ENCODE measurements at places on chromosomes 5 and 9. TPM values are rescaled to one million over a fixed set of nuclear protein-coding genes. Genes with fewer than 3 reads are reported as not detected.

Gene PCDHA9
- total RNA-seq, result not detected

Gene ZNF782
- total RNA-seq, result 1.6 TPM

Gene KIAA0825
- total RNA-seq, result 0.07 TPM

Gene EQTN
- total RNA-seq, result not detected

Gene PCDHA3
- 0.10 TPM for total RNA-seq

Gene MSMP
- total RNA-seq, result not detected

Gene SLC25A25
- total RNA-seq, result 14.5 TPM

Gene FBP2
- not detected for total RNA-seq

Gene SV2C
- total RNA-seq, result not detected

Gene TAF11L5
- total RNA-seq, result not detected

Gene PCDHB16
- 4.1 TPM for total RNA-seq

Gene ASPN
- not detected for total RNA-seq

DNA sequence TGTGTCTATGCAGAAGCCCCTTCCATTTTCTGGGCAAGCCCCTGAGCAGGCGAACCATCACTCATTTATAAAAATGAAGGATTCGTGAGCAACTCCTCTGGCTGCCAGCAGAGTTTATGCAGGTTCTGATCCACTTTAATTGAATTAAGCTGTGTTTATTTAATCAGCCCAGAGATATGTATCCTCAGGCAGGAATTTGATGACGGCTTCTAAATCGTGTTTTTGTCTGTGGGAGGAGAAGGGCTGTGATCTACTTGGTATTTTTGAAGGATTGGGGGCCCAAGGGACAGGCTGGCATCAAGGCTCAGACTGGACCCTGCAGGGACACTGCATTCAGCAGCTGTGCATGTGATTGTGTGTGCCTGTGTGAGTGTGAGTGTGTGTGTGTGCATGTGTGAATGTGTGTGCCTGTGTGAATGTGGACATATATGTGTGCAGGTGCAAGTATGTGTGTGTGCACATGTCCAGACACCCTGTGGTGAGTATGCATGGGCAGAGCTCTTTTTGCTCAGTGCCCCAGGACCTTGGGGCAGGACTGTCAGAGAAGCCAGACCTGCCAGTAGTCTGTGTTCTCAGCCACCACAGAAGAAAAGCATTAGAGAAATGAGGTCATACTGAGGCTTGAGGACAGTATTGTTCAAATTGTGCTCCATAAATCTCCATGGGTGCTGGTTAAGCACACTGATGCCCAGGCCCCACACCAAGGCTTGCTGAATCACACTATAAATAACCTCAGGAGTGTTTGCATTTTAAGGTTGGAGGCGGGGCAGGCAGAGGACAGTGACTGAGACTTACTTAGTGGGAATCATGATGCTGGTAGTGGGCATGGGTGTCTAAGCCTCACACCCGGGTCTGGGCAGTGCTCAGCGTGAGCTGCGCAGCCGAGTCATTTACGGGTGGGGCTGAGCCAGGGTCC lies 164.0 kb downstream of the CARTPT start:
- peak; percentile 73 for DNase-seq

- DNase-seq, result no peak
Observed at GRCh38 chr5:139361835-139362429, 20.3 kb downstream of the PAIP2 start.

GRCh38 chr5:38228914-38229313 lies 29.4 kb upstream of the EGFLAM start:
- DNase-seq, result no peak

DNA sequence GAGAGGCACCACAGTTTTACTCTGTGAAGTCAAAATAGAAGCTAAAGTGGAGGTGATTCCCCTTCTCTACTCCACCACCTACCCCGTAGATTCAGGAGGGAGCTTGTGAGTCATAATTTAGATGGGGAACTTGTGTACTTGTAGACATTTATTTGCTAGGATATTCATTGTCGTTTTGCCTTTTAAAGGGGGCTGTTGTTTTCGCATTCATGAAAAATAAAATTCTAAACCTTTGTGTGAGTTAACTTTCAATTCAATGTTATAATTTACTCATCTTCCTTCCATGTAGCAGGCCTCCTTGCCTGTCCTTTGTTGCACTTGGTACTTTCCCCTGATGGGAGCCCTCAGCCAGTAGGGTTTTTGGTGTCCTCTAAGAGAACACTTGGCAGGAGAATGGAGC lies 22.0 kb downstream of the SECISBP2 start:
- DNase-seq, result no peak

- DNase-seq, result no peak
Observed at GRCh38 chr9:70747261-70747718, 332.8 kb upstream of the KLF9 start.

GRCh38 chr5:2293906-2294305 lies 411.2 kb upstream of the IRX4 start:
- DNase-seq, result no peak

DNA sequence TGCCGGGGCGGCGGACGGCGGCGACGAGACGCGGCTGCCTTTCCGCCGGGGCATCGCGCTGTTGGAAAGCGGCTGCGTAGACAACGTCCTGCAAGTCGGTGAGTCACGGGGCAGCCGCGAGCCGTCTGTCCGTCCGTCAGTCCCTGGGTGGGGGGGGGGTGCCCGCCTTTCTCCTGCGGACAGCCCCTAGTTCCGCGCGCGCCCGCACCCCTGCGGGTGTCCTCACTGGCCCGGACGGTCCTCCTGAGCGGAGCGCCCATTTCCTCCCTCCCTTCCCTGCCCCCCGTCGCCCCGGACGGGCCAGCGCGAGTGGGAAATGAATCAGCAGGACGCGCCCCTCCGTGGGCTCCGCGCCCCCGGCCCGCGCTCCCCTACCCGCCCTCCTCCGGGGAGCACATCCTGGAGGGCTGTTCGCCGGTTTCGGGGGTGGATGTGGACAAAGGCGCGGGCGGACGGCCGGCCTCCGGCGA lies 828 bp downstream of the ZSWIM6 start:
- DNase-seq, result peak; percentile 34

GRCh38 chr5:135024956-135025729 lies 8.9 kb downstream of the PITX1 start:
- DNase-seq, result peak; percentile 25

DNA sequence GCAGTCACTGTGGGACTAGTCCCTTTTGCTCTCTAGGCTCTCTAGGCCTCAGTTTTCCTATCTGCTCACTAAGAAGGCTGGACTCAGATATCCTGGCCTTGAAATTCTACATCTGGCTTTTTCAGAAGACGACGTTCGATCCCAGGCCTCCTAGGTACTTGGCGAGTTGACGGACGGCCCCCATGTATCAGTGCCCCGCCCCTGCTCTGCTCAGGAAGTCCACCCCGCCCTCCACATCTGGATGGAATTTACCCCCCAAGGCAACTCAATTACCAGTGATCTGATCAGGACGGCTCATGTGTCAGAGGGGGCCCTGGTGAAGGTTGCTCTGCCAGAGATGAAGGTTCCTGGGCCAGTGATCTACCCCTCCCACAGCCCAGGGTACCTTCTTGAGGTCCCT lies 44.1 kb upstream of the SYNPO start:
- no peak for DNase-seq

DNA sequence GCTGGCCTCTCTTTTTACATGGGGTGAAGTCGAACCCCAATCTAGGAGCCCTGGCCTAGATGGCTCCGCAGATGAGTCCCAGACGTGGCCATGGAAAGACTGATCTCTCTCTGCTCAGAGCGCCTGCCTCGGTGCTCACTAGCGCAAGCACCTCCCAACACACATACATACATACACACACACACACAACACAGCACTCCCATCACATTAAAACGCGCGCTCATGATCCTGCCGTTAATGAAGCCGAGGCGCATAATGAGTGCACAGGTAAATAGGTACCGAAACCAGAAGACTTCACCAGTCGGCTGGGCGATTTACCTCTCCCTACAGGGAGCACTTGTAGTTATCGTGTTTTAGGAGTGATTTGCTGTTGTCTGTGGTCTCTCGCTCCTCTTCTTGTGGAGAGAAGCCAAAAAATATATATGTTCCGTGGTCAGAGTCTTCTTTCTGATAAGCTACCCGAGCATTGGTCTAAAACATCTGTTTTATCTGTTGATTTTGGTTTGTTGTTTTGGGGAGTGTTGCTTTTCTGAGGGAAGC lies 207.7 kb downstream of the MEF2C start:
- DNase-seq, result no peak

DNA sequence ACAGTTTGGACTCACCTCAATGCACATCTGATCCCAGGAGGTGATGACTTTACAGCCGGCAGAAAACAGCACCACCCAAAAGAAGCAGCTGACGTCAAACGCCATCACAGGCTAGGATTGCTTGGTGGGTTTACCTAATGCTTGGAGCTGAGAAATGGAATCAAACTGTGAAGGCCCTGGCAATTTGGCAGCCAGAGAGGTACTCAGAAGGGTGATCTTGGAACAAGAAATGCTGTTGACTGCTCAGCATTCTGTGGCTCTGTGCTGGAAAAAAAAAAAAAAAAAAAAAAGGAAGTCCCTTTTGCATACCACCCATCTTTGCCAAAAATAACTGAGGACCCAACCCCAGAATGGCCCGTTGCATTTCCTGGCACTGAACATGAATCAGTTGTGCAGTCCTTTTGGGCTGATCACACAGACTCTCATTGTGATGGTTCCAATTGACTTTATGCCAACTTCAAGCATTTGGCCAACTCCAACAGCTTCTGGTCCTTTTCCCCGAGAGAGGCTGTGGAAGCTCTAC lies at the start of gene CD180:
Gene CD180, minus strand, starts transcription at position 263 of the 523 bp plus-strand sequence. Its CDS starts 158 bp downstream, at position 105.
- DNase-seq, result no peak

GRCh38 chr9:124210697-124211096 lies 47.1 kb upstream of the NEK6 start:
- no peak for DNase-seq

DNA sequence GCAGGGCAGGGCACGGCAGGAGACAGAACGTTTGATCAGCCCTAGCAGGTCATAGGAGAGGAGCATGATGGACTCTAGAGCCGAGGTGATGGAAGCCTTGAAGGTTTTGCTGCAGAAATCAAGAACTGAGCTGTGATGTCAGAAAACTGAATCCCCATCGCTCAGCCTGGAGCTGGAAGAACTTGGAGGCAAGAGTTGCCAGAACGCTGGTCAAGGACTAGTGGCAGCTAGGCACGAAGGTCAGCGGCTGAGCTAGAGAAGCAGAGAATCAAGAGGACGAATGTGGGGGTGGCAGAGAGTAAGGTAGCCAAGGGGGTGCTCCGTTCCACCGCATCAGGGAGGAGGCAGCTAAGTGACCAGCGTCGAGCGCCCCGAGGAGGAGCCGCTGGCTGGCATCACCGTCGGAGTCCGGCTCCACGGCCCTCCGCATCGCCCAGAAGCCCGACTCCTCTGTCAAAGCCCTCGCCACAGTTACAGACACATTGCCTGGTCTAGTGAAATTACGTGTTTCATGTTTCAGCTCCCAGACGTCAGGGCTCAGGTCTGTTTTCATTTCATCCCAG lies 1.2 kb upstream of the GALNT10 start:
- DNase-seq, result no peak

GRCh38 chr5:109961751-109962150 lies 272.0 kb downstream of the MAN2A1 start:
- DNase-seq, result no peak

DNA sequence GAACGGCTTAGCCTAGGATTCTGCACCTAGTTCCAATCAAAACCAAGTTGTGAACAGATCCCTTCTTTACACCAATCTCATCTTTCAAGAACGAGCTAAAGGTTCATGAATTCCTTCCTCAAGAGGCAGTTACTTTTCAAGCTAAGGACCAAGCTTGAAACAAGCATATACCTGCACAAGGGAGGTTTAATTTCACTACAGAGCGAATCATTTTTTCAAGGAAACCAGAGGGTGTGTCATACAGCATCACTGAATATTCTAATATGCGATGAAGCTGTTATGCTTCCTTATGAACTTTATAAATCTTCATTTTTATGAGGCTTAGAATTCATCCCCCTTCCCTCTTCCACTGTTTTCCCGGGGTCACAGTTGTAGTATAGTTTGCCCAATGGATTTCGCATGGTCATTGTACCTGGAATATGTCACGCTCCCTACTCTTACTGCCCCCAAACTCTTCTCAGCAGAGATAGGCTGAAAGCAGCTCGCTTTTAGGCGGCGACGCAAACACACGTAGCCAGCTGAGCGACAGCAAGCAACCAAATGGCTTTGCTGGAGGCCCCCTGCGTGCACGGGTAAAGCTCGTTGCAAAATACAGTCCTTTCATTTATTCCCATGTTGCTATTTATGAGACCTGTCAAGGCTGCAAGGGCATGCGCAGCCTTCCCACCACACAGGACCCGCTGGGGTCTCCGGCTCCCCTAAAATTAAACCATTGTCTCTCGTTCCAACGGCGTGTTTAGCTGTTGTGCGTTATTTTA lies 832 bp downstream of the LMBRD2 start:
- peak; percentile 45 for DNase-seq

- no peak for DNase-seq
Observed at GRCh38 chr5:24623031-24623430, 21.7 kb downstream of the CDH10 start.

GRCh38 chr9:93594041-93594756 lies 17.8 kb downstream of the PHF2 start:
- no peak for DNase-seq

GRCh38 chr9:79268806-79269205 lies 303.0 kb upstream of the TLE4 start:
- no peak for DNase-seq

DNA sequence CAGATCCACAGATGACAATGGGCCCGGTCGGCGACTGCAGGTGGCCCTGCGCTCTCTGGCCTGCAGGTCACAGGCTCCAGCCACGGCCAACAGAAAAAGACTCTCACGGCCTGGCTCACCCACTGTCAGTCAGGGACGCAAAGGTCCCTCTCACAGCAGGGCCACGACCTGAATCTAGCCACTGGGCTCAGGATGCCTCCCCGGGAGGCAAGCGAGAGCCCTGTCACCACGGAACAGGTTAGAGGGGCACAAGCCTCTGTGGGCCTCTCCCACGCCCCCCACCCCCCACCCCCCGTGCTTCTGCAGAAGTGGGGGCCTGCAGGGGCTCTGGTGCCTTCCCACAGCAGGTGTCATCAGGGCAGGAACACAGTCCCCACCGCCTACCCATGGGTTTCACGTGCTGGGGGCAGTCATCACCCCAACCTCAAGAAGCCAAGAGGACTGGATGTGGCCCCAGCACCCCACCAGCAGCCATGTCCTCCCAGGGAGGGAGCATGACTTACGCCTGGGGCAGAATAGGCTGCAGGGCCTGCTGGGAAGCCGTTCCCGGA lies 17.3 kb upstream of the EGFL7 start:
- DNase-seq, result no peak

- DNase-seq, result no peak
Observed at GRCh38 chr5:6389397-6389796, 11.1 kb upstream of the MED10 start.

DNA sequence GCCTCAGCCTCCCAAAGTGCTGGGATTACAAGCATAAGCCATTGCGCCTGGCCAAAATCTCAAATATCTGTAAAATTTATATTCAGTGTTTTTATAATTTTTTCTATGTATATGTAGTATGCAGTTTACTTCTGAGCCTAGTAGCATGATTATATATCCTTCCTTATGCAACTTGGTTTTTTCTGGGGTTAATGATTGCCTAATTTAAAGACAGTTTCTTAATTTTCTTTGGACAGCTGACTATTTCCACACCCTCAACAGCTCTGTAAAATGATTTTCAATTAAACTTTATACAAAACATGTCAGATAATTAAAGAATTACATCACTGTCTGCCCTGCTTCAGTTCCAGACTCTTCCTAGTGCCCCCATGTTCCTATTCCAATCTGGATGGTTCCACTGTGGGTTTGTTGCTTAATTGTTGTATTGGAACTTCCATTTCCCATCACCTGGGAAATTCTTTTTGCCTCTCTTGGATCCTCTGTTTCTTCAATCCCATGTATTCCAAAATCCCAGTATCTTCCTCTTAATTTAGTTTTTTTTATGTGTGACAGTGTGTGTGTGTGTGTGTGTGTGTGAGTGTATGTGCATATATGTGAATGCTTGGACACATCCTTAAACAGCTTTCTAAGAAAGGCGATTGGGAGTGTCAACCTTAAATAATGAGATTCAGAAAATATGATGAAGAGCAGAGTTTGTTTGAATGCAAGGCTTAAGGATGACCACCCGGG lies 53.2 kb downstream of the C5orf22 start:
- DNase-seq, result no peak
